Left cardiac atrium (tissue), 4 donors: ENCODE measurements at places on chromosomes 13 and 19.

GRCh38 chr19:48560095-48560530 is 8.1 kb downstream of the SULT2B1 start:
- no peak for DNase-seq

- no peak for DNase-seq
Observed at GRCh38 chr19:49758292-49758691, 4.8 kb downstream of the TSKS start.

DNA sequence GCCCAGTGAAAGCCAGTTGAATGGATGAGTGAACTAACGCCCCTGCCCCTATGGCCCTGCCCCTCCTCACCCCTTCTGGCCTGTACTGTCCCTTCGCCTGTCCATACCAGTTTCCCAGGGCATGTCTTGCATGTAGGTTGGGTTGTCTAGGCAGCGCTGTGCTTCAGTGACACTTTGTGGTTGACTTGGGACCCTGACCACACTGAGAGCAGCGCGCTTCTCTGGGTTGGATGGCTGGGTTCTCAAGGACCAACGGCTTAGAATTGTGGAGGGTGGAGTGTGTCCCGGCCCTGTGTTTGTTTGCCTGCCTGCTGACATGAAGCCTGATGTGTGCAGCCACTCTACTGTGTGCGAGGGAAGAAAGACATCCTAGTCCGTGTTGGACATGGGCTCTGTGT is 15.8 kb downstream of the GATAD2A start:
- no peak for DNase-seq

- peak; percentile 88 for DNase-seq
Observed at GRCh38 chr19:47608969-47609905, at the start of gene BICRA. Gene BICRA, plus strand, starts transcription at chr19:47609134. Its CDS starts 64,441 bp downstream, at chr19:47673575.

GRCh38 chr13:110173247-110173818 is 133.6 kb downstream of the COL4A1 start:
- no peak for DNase-seq

- no peak for DNase-seq
Observed at GRCh38 chr13:40379196-40379595, 287.2 kb downstream of the FOXO1 start.

DNA sequence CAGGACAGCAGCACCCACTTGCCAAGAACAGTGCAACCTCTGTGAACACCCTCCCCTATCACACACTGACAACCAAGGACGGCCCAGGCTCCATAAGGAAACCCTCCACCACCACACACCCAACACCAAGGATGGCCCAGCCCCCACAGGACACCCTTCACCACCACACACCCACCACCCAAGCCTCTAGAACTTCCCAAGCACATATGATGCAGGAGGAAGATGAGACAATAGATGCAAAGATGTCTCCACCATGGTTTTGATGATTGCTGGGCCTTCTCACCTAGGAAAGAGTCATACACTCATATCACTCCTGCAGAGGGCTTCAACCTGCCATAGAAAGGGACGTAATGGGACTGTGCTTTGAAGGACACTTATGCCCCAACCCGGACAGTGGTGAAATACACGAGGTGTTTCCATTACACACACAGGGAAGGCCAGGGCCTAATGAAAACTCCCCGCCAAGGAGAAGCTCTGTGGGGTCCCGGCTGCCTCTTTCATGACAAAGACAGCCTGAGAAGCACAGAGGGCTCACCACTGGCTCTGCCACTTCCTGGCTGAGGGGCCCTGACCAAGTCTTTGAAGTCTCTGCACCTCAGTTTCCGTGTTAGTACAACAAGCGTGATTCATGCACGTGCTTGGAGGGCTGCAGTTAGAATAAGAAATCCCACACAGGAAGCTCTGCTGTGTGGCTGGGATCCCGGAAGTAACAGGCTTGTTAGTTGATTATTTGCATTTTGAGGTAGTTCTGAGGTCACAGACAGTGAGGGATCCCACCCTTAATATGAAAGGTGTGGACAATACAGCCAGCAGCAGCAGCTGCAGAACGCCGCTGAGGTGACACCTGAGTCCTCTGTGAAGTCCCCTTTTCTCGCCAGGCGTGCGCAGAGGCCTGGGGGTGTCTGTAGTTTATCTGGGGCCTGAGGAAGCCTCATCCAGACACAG is 61.9 kb upstream of the ATP12A start:
- no peak for DNase-seq

GRCh38 chr13:75986818-75987217 is 350.7 kb downstream of the LMO7 start:
- no peak for DNase-seq

DNA sequence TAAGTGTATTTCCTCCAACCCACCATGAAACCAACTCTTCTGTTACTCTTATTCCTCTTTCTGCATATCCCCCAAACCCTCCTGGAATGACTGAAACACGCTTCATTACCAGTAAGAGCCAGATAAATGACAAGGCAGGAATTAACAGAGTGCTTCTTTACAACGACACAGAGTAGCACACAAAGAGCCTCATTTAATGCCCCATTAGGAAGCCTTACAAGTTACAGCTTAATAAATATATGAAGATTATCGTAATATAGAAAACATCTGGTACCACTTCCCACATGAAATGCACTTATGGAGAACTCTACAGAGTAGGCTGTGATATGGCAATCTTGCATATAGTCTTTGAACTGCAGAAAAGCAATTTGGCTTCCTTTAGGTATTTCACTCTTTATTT is 116.8 kb downstream of the ENOX1 start:
- no peak for DNase-seq

GRCh38 chr19:54694648-54695047 is 29.6 kb upstream of the KIR3DL3 start:
- no peak for DNase-seq

DNA sequence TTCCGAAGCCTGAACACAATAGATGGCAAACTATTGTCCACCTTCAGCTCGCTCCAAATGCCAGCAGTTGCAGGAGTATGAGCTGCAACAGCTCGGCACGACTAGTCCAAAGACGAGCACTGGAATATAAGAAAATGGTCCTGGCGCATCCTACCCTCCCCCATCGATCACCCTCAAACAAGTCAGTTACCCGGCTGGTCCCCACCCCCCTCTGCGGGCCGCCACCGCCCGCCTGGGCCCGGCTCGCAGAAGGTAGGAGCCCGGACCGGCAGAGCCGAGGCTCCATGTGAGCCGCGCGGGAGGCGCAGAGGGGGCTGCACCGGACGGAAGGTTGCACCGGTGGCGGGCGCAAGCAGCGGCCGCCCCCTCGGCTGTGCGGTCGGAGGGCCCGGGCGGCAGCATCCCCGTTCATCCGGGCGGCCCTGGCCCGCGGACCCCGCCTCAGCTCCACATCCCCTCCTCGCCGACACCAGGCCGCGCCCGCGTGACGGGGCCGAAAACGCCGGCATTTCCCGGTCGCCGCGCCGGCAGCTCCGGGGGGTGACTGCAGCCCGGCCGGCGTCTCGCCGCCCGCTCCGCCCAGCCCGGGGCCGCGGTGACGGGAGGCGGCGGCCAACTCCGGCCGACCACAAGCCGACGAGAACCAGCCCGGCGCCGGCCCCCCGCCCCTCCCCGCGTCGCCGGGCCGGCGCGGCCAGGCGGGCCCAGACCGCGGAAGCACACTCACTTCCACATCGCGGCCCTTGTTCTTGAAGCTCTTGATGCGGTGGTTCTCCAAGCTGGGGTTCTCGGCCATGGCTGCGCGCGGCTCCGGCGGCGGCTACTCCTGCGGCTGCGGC is 552 bp downstream of the KPNA3 start:
- peak; percentile 53 for DNase-seq

DNA sequence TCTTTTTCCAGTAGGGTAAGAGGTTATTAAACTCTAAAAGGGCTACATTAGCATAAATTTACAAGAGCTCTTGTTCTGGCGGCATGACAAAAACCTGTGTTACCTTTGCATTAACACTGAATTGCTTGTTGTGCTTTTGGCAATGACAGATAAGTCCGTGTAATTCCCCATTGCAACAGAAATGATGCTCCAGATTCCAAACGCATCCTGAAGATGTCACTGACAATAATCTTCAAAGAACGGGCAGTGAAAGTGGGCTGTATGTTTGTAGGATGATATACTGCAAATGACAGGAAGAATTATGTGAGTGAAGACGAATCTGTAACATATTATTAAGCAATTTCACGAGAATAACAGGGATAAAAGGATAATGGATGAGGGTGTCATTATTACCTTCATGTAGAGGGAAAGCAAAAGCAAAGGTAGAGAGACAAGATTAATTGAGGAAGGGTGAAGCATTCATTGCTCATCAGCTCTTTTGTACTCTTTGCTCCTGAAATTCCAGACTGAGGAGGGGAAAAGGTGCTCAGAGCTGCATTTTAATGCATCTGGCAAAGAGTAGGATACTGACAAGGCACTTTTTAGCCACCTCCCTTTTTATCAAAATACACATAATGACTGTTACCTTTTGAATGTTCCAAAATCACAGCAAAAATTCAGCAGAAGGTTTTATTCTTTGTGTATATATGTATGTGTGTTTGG is 38.5 kb upstream of the MAB21L1 start:
- no peak for DNase-seq

DNA sequence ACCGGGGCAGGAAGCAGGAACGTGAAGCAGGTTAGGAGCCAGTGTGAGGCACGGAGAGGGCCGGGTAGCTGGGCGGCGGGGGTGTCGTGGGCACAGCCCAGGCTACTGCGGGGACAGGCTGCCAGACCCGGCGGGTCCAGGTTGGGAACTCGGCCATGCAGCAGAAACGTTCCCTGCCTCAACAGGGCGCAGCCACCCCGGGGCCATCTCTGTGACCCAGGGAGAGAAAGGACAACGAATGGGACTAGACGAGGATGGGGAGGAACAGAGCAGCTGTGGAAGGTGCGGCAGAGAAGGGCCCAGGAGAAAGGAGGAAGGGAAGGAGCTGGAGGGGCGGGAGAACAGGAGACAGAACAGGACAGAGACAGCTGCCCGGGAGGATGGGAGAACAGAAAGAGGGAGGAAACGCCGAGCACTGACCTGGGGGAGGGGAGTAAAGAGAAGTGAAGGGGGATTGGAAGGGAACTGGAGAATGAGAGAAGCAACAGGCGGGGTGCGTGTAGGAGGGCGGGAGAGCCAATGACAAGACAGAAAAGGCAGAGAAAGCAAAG is 12.9 kb upstream of the GARIN5A start:
- DNase-seq, result no peak
